ENCODE measurements at places on chromosomes 1 and 21. TPM values are rescaled to one million over a fixed set of nuclear protein-coding genes. Genes with fewer than 3 reads are reported as not detected.

Gene GBP5
- not detected for total RNA-seq

Gene CD48
- not detected for total RNA-seq

Gene THEM5
- not detected for total RNA-seq

Gene MOB3C
- 3.7 TPM for total RNA-seq

Gene LYPD8
- 0.45 TPM for total RNA-seq

Gene KDM5B
- 13.8 TPM for total RNA-seq

Gene ANGPTL3
- total RNA-seq: not detected

Gene HSD3B1
- not detected for total RNA-seq

Gene RAB13
- 136 TPM for total RNA-seq

Gene SLFNL1
- total RNA-seq: not detected

Gene GLIS1
- not detected for total RNA-seq

Gene ACTA1
- total RNA-seq: 0.46 TPM

Gene YARS1
- total RNA-seq: 95.9 TPM

Gene TIPRL
- 31.3 TPM for total RNA-seq

Gene SLC16A4
- total RNA-seq: 33.4 TPM

Gene UQCRHL
- total RNA-seq: 6.5 TPM

Gene HEYL
- total RNA-seq: 3.5 TPM

Gene PRPF38B
- 24.5 TPM for total RNA-seq

Gene ANKRD34A
- total RNA-seq: 0.15 TPM

Gene SPATA1
- total RNA-seq: 0.75 TPM

Gene TMEM61
- 0.39 TPM for total RNA-seq

Gene CFHR2
- total RNA-seq: not detected
